ENCODE measurements at places on chromosomes 11 and 22.

DNA sequence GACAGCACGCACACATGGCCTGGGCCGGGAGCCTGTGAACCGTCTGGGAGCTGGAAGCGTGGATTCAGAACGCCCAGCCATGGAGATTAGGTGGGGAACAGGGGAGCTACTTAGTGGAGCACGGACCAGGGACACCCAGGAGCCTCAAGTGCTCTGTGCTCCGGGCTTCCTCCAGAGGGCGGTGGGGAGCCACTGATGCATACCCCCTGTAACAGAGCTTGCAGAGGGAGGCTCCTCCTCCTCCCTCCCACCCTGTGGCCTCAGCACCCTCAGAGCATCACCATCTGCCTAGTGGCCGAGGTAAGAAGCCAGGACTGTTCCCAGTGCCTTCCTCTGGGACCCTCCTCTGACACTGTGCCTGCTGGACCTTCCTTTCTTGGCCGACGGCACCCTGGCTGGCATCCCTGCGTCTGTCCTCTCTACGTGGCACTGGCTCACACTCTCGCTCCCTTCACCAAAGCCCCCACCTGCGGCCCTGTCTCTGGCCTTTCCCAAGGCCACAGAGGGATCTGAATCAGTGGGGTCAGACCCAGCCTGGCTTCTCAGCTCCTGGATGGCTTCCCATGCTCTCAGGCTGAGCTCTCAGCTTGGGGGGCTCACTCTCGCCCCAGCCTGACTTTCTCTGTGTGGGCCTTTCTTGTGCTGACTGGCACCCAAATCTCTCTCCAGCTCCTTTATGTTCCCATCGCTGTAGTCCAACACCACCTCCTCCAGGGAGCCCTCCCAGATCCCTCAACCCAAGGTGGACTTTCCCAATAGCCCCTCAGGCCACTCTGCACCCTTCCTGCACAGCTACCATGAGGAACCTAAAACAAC is 780.9 kb downstream of the BRD1 start:
- no peak for DNase-seq

DNA sequence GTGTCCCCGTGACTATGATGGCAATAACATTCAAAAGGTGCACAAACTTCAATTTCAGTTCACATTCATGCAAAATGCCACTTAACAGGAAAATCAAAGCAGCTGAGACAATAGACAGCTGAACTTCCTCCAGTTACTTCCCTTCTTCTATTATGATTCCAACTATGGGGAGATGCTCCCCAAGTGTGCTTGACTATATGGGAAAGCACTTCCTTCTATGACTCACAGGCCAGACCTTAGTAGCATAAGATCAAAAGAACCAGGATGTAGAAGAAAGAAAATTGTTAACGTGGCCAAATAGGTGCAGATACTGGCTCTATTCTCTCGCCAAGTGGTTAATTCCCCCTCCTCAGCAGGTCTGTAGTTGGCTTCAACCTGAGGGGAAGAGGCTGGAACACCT is 7.8 kb upstream of the FAT3 start:
- DNase-seq: no peak

DNA sequence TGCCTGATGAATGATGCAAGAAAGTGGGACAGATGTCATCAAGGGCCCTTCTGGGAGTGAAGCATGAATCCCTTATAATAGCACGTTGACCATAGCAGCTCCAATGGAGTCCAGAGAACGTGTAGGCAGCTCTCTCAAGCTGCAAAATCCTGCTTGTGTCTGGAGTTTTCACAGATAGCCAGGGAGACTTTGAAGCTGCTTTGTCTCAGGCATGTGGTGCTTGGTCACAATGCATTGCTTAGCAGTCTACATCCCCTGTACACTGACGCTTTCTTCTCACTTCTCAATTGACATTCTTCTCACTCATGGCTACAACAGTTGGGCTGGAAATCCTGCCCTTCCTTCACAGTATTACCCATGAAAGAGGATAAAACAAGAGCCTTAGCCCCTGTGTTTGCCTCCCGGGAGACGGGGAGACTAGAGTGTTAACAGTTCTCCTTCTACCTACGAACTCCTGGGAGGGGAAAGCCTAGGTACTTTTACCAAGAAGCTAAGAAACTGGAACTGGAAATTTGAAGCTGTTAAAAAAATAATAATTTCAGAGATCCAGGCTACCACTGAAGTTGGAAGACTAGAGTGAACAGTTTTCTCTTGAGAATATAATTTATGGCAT is 20.7 kb upstream of the MMP7 start:
- DNase-seq: no peak

GRCh38 chr11:132853886-132854285 is 678.4 kb downstream of the OPCML start:
- no peak for DNase-seq

GRCh38 chr11:61445516-61445915 is 15.6 kb downstream of the SDHAF2 start:
- DNase-seq: no peak

DNA sequence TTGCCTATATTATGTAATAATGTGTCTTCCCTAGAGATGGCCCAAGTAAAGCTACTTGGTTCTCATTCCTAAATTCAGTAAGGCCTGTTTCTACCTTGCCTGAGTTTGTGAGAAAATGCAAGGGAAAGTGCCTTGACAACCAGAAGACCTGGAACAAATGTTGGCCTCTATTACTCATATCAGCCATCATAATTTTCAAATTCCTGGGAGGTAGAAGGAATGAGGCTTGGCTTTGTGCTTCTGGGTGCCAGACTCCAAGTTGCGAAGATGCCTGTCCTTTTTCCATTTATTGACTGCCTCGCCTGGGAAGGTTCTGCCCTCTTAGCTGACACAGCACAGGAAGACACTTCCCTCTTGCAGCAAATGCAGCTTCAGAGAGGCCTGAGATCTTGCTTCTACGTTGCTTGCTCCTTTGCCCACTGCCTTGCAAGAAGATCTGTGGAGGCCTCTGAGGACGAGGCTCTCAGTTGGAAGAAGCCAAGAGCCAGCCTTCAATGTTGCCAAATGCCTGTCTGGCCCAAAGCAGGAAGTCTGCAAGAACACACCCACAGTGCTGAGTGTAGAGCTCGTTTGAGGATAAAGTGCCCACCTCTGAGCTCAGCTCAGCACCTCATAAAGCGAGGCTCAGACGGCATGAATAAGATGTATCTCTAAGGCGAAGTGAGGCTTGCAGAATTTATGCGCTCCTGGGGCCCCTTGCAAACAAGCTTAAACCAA is 120.1 kb downstream of the GALNT18 start:
- DNase-seq: no peak
